ENCODE measurements at places on chromosomes 4 and X.

GRCh38 chr4:64899563-64899962, 490.3 kb upstream of the TECRL start:
- no peak for DNase-seq

GRCh38 chr4:152961014-152961772, 25.1 kb downstream of the FHDC1 start:
- no peak for DNase-seq

DNA sequence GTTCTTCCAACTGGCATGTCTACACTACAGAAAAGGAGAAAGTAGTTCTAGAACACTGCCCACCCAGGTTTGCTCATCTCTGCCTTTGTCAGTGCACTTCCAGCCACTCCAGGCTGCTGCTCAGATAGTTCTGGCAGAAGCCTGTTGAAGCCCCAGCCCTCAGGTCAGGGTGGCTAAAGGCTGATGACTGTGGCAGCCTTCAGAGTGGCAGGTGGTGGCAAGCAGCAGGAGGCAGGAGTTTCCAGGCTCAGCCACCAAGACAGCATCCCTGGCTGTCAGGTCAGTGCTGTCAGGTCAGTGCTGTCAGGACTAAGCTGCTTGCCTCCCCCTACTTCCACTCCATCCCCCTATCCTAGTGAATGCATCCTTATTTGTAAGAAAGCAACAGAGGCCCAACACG, 100.4 kb downstream of the MAMLD1 start:
- no peak for DNase-seq

- no peak for DNase-seq
Measured at GRCh38 chr4:18180892-18181291, 159.3 kb upstream of the LCORL start.

- no peak for DNase-seq
Measured at GRCh38 chr4:55125763-55126541, 557 bp upstream of the KDR start.

- DNase-seq, result no peak
Measured at GRCh38 chr4:75623026-75623425, 7.3 kb downstream of the CDKL2 start.

DNA sequence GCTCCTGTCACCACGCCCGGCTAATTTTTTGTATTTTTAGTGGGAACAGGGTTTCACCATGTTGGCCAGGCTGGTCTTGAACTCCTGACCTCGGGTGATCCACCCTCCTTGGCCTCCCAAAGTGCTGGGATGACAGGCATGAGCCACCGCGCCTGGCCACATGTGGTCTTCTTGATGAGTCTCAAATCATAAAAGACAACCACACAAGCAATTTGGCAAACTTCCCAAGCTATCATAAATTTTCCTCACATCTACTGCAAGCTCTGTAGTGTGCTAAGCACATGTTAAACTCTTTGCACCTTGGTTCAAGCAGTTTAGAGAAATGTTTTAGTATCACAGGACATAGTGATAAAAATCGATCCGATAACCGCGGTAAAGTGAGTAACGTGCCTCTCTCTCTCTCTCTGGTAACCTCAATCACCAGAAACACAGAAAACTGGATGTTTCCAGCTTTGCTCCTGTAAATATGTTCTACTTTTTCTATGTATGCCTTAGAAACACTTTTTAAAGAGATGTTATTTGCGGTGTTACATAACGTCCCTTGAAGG, 256.8 kb downstream of the DHRSX start:
- DNase-seq, result no peak

DNA sequence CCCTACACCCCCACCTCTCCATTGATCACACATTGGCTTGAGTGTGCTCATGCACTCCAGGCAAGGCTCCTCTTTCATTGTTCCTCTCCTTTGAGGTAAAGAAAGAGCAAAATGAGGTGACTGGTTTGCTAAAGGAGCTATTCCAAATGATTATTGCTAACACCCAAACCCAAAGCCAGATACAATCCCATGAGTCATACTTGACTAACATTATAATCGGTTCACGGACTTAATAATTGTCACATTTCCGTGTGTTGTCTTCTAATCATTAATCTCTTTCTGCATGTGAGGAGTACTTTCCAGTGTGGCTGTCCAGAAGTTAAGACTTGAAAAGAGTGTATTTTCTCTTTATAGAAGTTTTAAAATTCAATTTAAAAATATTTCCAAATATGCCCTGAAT, 174.3 kb upstream of the SFRP2 start:
- no peak for DNase-seq

DNA sequence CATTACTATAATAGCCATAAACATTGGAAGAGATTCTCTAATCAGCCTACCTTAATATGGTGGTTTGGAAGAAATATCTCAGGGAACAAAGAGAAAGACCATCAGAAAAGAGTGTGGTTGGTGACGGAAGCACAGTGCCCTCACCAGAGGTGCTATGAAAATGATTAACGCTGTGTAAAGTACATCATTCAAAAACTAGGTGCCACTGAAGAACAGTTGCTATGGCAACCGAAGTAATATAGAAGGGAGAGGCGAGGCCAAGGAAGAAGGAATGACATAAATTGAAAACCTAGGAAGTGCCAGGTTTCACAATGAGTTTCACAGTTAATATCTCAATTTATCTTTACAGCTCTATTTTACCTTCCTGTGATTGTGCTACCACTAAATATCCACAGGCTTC, 57.0 kb upstream of the ARSJ start:
- DNase-seq, result no peak

DNA sequence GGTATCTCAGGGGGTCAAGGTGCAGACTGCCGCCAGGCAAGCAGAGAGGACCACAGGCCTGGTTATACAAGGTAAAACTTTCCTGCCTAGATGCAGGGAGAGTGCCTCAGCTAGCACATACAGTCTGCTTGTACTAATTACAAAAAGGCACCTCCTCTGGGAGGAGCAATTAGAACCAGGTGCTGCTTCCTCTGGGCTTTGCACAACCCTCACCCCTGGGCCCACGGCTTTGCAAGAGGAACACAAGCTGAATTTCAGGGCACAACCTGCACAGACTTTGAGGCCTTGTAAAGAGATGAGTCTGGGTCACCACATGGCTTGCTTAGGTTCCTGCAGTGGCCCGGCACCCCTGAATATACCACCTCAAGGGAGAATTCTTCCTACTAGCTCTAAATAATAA, 9.2 kb upstream of the CITED1 start:
- no peak for DNase-seq

GRCh38 chr4:16290681-16291420, 64.6 kb upstream of the TAPT1 start:
- no peak for DNase-seq

DNA sequence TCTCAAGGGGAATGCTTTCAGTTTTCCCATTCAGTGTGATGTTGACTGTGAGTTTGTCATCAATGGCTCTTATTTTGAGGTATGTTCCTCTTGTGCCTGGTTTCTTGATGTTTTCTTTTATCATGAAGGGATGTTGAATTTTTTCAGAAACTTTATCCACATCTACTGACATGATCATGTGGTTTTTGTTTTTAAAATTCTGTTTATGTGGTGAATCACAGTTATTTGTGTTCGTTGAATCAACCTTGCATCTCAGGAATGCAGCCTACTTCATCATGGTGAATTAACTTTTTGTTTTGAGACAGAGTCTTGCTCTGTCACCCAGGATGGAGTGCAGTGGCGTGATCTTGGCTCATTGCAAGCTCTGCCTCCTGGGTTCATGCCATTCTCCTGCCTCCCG, 263.1 kb upstream of the KLF3 start:
- no peak for DNase-seq

DNA sequence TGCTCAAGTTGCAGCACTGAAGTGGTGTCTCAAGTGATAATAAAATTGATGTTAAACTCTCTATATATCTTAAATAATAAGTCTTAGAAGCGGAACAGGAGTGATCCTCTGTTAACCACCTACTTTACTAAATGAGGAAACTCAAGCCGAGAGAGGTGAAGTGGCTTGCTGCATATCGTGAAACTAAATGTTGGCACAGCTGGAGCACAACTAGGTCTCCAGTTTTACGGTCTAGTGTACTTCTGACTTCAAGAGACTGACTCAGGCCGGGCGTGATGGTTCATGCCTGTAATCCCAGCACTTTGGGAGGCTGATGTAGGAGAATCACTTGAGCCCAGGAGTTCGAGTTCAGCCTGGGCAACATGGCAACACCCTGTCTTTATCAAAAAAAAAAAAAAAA, 35.5 kb upstream of the PLS3 start:
- DNase-seq, result no peak

GRCh38 chr4:53059256-53059655, 197.1 kb downstream of the RASL11B start:
- DNase-seq, result no peak

DNA sequence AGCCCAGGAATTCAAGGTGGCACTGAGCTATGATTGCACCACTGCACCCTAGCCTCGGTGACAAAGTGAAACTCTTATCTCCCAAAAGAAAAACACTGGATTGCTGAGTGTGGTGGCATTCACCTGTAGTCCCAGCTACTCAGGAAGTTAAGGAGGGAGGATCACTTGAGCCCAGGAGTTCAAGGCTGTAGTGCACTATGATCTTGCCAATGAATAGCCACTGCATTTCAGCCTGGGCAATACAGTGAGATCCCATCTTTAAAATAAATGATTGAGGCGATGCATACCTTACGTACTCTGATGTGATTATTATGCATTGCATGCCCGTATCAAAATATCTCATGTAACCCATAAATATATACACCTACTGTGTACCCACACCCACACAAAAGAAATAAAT, 31.2 kb upstream of the LARP1B start:
- DNase-seq, result no peak

- peak; percentile 35 for DNase-seq
Measured at GRCh38 chr4:183329244-183329643, 7.0 kb upstream of the CLDN24 start.

DNA sequence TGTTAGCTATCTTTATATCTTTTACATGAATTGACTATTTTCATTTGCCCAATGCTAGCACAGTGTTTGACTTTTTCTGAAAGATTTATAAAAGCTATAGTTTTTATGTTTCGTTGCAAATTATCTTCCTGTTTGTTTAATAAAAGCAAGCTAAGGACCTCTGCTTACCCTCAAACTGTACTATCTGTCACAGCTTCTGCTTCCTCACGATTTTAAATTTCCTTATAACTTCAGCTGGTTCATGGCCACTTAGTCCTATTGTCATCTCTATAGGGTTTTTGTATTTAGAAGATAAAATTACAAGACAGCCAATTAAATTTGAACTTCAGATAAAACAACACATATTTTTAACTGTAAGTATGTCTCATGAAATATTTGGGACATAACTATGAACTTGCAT, 494.0 kb downstream of the PDGFC start:
- no peak for DNase-seq

DNA sequence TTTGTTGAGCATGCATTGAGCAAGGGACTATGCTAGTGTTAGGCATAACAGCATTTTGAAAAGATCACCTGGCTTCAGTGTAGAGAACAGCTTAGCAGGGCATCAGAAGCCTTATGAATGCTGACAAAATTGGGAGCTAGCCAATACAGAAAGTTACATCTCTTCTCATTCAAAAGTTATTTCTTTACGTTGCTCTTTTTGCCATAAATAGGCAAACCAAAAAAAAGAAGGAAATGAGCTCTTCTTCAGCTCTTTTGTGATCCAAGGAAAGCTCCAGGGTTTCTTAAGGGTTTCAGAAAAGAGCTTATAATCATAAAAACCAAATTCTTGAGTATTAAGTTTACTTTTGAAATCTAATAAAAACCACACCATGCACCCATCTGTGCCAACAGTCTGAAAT, 35.2 kb upstream of the LNX1 start:
- no peak for DNase-seq

GRCh38 chr4:42789041-42789567, 103.4 kb upstream of the GRXCR1 start:
- no peak for DNase-seq

GRCh38 chrX:13717700-13718472, 16.5 kb downstream of the TRAPPC2 start:
- DNase-seq, result no peak

DNA sequence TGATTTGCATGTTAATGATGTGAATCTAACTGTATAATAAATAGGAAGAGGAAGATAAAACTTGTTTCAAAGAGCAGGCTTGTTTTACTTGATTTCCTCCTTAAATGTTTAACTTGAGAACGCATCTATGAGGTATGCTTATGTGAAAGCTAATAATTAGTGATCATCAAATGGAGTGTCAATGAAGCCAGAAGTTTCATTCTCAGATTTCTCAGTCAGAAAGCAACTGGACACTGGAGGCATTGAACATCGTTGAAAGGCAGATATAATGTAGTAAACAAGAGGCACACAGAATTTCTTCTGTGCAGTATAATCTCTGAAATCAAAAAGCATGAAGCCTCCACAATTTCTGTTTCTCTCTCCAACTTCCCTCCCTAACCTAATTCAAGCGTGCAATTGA, 672.9 kb downstream of the ADGRL3 start:
- DNase-seq, result no peak
